Stimulated activated CD4-positive, alpha-beta T cell treated with anti-CD3 and anti-CD28 coated beads, Interleukin-1b, Interleukin-23, amount 100 ng/mL, for 48 hours (primary cell): ENCODE measurements at places on chromosomes 1 and 21.

- no peak for DNase-seq
These were observed 34.9 kb downstream of the CDC14A start for GRCh38 chr1:100387209-100387608.

GRCh38 chr1:40980068-40980452, 564 bp downstream of the CTPS1 start:
- DNase-seq = no peak

DNA sequence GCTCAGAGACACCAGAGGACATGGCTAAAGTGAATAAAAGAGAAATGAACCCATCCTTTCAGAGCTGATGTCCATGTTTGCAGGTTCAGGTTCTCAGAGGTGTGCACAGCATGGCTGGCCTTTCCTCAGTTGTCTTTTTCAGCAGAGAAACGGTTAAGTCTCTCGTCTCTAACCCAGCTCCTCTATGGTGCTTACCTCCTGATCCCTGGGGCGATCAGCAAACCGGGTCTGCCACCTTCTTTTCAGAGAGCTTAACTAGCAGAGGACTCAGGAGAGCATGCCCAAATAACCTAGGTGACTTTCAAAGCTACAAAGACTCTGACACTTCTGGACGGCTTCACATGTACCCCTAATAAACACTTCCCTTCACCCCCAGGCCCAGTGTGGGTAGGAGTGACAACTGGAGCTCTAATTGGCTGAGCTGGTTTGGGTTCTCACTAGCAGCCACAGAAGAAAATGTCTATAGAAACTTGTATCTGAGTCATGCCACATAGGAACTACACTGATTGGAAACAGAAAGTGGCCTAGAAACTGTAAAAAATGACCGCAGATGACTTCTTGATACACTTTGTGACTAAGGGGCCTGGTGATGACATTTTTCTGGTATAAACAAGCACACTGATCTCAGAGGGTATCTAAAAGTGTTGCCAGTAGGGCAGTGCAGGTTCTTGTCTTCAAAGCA, at the start of gene AIM2:
Gene AIM2, minus strand, starts transcription at position 329 of the 682 bp plus-strand sequence. CDS start 3,267 bp downstream, outside the sequence.
- peak; percentile 77 for DNase-seq

GRCh38 chr1:81877940-81878339, 77.2 kb downstream of the ADGRL2 start:
- DNase-seq = no peak

DNA sequence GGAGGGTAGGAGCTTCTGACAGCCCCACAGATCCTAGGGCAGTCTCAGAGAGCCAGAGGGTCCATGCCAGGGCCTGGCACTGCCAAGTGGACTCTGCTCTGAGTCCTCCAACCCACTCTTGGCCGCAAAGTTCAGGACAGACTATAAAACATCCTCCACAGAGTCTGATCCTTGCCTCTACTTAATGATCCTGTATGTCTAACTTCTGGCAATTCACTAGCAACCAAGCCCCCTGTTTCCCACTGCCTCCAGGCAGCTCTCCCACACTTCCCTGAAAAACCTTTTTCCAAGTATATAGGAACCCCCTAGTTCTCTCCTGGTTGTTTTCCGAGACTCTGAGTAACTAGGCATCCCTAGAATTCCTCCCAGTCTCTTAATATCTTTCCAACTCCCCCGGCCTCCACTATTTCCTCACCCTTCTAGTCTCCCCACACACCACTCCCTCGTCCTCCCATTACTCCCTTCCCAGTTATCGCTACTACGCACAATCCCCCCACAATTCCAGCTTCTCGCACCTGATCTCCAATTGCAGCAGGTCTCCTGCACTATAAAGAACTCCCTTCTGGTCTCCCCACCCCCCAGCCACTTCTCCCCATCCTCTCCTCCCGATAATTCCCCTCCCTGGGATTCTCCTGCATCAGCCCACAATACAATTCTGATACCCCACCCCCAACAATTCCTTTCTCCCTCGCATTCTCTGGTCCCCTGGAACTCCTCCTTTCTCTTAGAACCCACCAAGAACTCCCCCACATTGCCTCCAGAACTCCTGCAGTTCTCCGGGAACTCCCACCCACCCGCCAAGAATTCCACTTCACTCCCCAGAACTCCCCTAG, 574 bp downstream of the IGSF9 start:
- DNase-seq = no peak

DNA sequence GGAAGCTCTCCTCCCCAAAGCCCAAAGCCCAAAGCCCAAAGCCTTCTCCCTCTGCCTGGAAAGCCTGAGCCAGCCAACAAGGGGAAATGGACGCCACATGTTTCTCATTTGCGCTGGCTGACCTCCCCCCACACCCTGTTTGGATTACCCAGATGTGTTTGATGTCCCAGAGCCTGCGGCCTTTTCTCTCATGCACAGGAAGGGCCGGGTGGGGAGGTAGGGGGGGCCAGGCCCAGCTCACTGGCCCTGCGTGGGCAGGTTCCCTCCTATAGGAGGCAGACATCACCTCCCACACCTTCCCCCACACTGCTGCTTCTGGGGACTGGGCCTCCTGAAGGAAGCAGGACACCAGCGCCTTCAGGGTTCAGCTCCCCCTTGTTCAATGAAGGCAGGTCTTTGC, 116.3 kb downstream of the NAV1 start:
- no peak for DNase-seq

- no peak for DNase-seq
These were observed 12.7 kb downstream of the FAM89A start for GRCh38 chr1:231027136-231027925.

- DNase-seq = peak; percentile 43
These were observed 83.3 kb downstream of the ABCA4 start for GRCh38 chr1:94037392-94038229.

DNA sequence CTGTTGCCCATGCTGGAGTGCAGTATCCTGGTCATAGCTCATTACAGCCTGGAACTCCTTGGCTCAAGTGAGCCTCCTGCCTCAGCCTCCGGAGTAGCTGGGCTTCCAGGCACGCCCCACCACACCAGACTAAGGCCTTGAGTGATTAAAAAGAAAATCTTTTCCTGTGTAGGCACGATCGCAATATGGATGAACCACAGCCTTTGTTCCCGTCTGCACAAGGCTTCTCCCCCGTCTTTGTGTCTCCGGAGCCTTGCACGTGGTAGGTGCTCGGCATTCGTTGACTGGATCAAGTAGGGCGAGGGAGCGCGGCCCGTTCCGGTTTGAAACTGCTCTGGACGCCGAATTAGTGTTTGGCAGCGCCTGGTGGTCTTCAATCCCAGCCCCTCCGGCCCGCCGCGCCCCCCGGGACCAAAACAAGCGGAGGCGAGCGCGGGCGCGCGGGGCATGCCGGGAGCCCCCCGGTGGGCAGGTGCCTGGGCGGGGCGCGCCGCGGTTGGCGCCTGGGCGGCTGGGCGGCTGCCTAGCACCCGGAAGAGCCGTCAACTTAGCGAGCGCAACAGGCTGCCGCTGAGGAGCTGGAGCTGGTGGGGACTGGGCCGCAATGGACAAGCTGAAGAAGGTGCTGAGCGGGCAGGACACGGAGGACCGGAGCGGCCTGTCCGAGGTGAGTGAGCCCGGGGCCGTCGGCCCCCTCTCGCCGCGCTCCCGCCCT, at the start of gene SFT2D2:
Gene SFT2D2, plus strand, starts transcription at position 529 of the 715 bp plus-strand sequence. Its CDS starts 76 bp downstream, at position 605.
- DNase-seq = peak; percentile 77
